ENCODE measurements at places on chromosomes 7 and 10. TPM values are rescaled to one million over a fixed set of nuclear protein-coding genes. Genes with fewer than 3 reads are reported as not detected.

GRCh38 chr7:15284396-15284795 is 277.4 kb downstream of the AGMO start:
- DNase-seq = no peak

DNA sequence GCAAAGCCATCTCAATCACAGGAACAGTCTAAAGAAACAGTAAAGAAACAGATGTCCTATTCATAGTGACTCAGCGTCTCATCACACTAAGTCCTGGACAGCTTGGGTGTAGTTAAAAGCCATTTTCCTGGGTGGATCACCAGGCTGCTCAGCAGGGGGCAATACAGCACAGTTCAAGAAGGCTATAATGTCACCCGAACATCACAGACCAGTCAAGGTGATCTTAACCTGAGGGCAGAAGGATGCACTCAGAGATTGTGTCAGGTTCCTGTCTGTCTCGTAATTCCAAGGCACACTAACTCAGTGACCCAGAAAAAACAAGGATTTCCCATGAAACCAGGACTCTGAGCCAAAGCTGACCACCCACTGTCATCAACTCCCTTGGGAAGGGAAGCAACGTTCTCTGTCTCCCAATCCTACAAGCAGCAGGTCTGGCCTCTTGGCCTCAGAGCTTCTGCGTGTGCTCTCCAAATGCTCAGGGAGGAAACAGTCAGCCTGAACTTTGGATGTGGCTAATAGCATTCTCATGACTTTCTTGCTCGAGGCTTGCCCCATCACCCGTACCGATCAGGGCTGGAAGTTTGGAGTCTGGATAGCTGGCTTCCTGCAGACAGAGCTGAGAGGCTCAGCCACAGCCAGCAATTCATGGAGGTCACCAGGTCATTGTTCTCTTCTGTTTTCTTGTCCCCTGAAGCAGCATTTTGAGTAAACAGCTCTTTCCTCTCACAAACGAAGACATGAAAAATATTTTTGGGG is 90.4 kb upstream of the FAM171A1 start:
- no peak for DNase-seq

Gene PLEKHS1
- 0.07 TPM for total RNA-seq

- no peak for DNase-seq
Measured at GRCh38 chr7:66537876-66538275, 90.8 kb upstream of the KCTD7 start.

- DNase-seq = no peak
Measured at GRCh38 chr10:29618341-29619171, 16.2 kb downstream of the SVIL start.

GRCh38 chr7:157830331-157830730 is 493.5 kb downstream of the DNAJB6 start:
- DNase-seq = no peak

All from activated B cell treated with CpG ODN at 0.5 μM for 24 hours (primary cell).